LHCN-M2 (cell line): ENCODE measurements at places on chromosomes 12 and 14. TPM values are rescaled to one million over a fixed set of nuclear protein-coding genes. Genes with fewer than 3 reads are reported as not detected.

Gene GALNT4
- 6.3 and 6.4 TPM in 2 replicates for total RNA-seq

Gene PPFIA2
- not detected in 2 replicates for total RNA-seq

Gene HPD
- 0.26 and 0.75 TPM in 2 replicates for total RNA-seq

Gene CCDC196
- not detected in 2 replicates for total RNA-seq

Gene KRT75
- total RNA-seq: not detected in 2 replicates

Gene ABCD2
- total RNA-seq: 0.06 and 0.40 TPM in 2 replicates

Gene WNT1
- total RNA-seq: not detected in 2 replicates

Gene VSIG10
- 17.1 and 20.8 TPM in 2 replicates for total RNA-seq

Gene KRT2
- total RNA-seq: not detected in 2 replicates

Gene ASCL1
- total RNA-seq: not detected in 2 replicates

Gene CDKN3
- total RNA-seq: 123 and 178 TPM in 2 replicates

Gene ZNF26
- 16.2 and 16.3 TPM in 2 replicates for total RNA-seq

Gene KLRF1
- not detected in 2 replicates for total RNA-seq

Gene CCDC175
- total RNA-seq: not detected in 2 replicates

Gene RAD9B
- 1.0 and 1.5 TPM in 2 replicates for total RNA-seq

Gene COX8C
- total RNA-seq: not detected in 2 replicates

Gene SLC25A47
- total RNA-seq: not detected in 2 replicates

Gene PAH
- total RNA-seq: not detected in 2 replicates

Gene FGD4
- total RNA-seq: 5.6 and 8.1 TPM in 2 replicates

Gene CD4
- total RNA-seq: 0.92 TPM in 1 of 2 replicates, not detected in the other

Gene BMP4
- 2.5 and 3.7 TPM in 2 replicates for total RNA-seq
